Cardiac muscle cell (in vitro differentiated cells and primary cell): ENCODE measurements at places on chromosomes 3 and 15.

DNA sequence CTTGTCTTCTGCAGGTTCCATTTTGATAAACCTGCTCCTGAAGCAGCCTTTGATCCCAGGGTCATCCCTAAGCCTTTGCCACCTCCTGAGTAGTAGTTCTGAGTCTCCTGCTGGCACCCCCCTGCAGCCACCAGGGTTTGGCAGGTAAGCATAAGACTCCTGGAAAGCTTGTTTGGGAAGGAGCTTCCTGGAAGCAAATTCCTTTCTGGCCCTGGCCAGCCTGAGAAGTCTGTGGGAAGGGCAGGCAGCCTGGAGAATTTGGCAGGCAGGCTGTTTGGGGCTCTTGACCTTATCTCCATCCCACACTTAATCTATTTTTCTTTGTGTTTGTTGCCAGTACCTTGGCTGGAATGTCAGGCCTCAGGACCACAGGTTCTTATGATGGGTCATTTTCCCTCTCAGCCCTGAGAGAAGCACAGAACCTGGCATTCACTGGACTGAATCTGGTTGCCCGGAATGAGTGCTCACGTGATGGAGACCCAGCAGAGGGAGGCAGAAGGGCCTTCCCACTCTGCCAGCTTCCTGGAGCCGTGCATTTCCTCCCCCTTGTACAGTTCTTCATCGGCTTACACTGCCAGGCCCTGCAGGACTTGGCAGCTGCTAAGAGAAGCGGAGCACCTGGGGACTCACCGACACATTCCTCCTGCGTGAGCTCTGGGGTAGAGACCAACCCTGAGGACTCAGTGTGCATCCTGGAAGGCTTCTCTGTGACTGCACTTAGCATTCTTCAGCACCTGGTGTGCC, 13.4 kb downstream of the ATRIP start:
- no peaks in the 10 kb centered on the region for H3K27me3 ChIP-seq
- no peak overlapping the region for H3K4me3 ChIP-seq
- no peaks in the 10 kb centered on the region for H3K4me1 ChIP-seq
- peaks cover 38% of the 10 kb centered on the region for H3K36me3 ChIP-seq

GRCh38 chr3:16370872-16371740, 106.1 kb downstream of the OXNAD1 start:
- peaks cover 37% of the 10 kb centered on the region for H3K4me1 ChIP-seq
- DNase-seq = no peak
- H3K36me3 ChIP-seq = no peaks in the 10 kb centered on the region
- no peaks in the 10 kb centered on the region for H3K27me3 ChIP-seq
- H3K27ac ChIP-seq = peak overlapping the region; percentile 86
- no peak overlapping the region for H3K4me3 ChIP-seq

- H3K36me3 ChIP-seq = no peaks in the 10 kb centered on the region
- H3K27ac ChIP-seq = no peak overlapping the region
- H3K4me1 ChIP-seq = no peaks in the 10 kb centered on the region
- no peak overlapping the region for H3K4me3 ChIP-seq
Observed at GRCh38 chr3:141460097-141460704, 26.6 kb upstream of the RASA2 start.

DNA sequence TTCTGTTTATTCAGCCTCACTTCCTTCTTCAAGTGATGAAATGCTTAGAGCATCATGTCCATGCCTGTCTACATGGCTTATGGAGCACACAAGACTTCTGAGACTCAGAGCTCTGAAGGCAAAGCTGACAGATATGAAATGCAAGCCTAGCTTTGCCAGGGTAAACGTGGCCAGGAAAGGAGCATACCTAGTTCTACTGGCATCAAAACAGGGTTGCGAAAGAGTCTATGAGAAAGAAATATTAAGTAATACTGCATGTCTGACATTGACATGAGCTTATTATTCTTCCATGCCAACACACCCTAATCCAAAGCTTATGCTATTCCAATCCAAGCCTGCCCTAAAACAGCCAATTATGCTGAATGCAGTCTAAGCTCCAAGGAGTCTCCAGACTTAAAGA, 391.5 kb downstream of the ERC2 start:
- H3K36me3 ChIP-seq = no peaks in the 10 kb centered on the region
- no peaks in the 10 kb centered on the region for H3K27me3 ChIP-seq
- H3K4me1 ChIP-seq = peaks cover 16% of the 10 kb centered on the region
- H3K27ac ChIP-seq = no peak overlapping the region
- no peak for DNase-seq

GRCh38 chr15:78102741-78103140, 10.4 kb downstream of the SH2D7 start:
- H3K27ac ChIP-seq = no peak overlapping the region
- no peaks in the 10 kb centered on the region for H3K36me3 ChIP-seq
